SK-N-SH (cell line): ENCODE measurements at places on chromosomes 2 and 18.

- DNase-seq = no peak
Observed at GRCh38 chr18:9730786-9731185, 22.7 kb downstream of the RAB31 start.

- DNase-seq = no peak
Observed at GRCh38 chr2:226705133-226705886, 94.3 kb downstream of the IRS1 start.

DNA sequence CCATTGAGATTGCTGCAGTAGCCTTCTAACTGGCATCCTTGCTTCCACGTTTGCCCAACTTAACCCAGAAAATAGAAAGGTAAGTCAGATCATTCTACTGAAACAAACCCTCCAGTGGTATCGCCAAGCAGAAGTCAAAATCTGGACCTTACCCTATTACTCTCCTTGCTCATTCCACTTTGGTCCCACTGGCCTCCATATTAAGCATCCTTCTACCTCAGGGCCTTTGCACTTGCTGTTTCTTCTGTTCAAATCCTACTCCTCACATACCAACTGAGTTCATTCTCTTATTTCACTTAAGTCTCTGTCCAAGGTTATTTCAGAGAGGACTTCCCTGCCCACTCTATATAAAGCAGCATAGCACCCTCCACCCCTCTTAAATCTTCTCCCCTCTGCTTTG, 84.5 kb downstream of the SPRED2 start:
- DNase-seq = no peak

- peak; percentile 33 for DNase-seq
Observed at GRCh38 chr18:468955-469790, 31.3 kb downstream of the COLEC12 start.

GRCh38 chr2:41926614-41927580, 120.9 kb upstream of the PKDCC start:
- no peak for DNase-seq

DNA sequence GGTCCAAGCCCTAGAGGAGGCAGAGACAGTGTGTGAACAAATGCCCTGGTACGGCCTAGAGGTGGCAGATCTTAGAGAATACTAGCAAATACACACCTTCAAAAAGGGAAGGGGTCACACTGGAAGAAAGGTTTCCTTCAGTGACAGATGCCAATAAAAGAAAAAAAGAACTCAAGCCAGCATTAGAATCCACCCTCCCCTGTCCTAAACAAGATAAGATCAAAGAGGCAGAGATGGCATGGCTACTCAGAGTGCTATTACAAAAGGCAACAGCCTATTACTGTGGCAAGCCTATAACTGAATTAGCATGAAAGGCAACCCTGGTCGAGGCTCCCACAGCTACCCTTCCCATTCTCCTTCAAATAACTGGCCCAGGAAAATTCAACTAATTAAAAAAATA, 69.6 kb downstream of the SMC6 start:
- no peak for DNase-seq
